SK-MEL-5 (cell line): ENCODE measurements at places on chromosomes 3 and 15. TPM values are rescaled to one million over a fixed set of nuclear protein-coding genes. Genes with fewer than 3 reads are reported as not detected.

Gene IGSF10
- total RNA-seq = 0.03 and 0.16 TPM in 2 replicates

- DNase-seq = peak; percentile 52
These were observed 462.2 kb upstream of the MDFIC2 start for GRCh38 chr3:70774641-70775040.

- DNase-seq = no peak
These were observed 125.5 kb upstream of the FRMD4B start for GRCh38 chr3:69511361-69511760.

- no peak for DNase-seq
These were observed 18.8 kb downstream of the DIS3L start for GRCh38 chr15:66312144-66312543.
